HFF-Myc (cell line): ENCODE measurements at places on chromosomes 5 and 9.
A peak's percentile ranks its signal among the peaks of the same experiment; 100 is the strongest.

DNA sequence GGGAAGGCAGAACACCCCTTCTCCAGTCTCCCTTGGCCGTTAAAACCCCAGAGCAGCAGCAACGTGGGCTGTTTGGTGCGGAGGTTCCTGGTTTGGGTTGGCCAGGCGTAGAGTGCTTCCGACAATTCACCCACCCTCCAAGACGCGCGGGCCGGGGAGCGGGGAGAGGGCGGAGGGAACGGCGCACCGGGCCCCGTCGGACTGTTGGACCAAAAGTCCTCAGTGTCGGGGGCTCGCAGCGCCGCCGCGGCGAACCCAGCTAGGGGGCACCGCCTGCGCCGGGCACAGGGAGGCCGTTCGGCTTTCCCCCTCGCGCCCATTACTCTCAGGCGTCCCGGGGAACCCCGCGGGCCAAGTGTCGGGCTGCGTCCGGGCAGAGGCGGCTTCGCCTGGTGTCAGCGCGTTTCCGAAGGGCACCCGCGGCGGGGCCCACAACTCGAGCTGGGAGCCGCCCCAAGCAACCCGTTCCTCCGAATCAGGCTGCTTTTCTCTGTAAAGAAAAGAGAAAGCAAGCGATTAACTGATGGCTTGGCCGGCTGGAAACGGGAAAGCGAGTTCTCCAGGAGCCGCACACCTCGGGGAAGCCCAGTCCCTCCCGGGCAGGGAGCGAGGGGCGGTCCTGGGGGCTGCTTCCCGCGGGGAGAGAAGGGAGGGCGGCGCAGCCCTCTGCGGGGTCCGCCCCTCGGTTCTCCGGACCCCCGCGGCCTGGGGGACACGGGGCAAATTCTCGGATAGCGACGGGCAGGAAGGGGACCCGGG lies 145.5 kb downstream of the ERCC6L2 start:
- no peak for DNase-seq

DNA sequence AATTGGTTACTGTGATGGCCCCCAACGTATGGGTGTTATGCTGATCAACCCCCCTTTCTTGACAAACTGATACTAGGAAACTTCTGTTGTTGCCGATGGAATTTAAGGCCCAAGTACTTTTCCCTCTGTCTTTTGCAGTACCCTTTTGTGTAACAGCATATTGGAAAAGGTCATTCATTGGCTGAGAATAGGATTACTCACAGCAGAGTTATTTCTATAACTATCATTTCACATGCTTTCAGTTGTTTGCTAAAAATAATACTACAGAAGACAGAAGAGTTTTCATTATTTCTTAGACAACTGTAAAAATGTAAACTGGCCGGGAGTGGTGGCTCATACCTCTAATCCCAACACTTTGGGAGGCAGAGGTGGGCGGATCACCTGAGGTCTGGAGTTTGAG lies 329.5 kb downstream of the KIAA0825 start:
- no peak for DNase-seq

DNA sequence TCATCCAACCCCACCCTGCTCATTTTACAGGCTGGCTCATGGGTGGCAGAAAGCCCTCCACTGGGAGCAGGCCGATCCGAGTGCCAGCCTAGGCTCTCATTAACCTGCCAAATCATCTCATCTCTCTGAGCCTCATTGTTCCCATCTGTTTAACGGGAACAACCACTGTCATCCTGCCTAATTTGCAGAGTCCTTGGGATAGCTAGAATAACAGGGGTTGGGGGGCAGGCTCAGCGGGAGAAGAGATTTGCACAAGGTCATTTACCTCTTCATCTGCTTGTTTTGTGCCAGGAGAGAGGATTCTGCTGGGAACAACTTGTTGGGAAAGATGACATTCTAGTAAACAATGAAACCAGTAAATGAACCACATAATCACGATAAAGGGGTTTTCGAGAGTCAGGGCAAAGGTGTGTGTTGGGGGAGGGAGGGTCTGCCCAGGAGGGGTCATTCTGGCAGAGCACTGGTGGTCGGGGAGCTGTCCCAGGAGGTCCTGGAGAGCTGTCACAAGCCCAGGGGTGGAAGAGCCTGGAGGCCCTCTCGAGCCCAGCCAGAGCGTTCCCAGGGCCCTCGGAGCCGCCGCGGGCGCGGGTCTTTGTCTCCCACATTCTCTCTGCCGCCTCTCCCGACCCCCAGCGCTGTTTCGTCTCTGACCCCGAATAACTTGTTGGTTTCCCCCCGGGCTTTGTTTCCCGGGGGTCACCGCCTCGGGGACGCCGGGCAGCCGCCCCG lies 22.8 kb upstream of the NDST1 start:
- no peak for DNase-seq

- no peak for DNase-seq
Measured at GRCh38 chr9:137173796-137174664, 2.2 kb upstream of the TMEM210 start.

- no peak for DNase-seq
Measured at GRCh38 chr5:160349935-160350303, 20.5 kb downstream of the C1QTNF2 start.

DNA sequence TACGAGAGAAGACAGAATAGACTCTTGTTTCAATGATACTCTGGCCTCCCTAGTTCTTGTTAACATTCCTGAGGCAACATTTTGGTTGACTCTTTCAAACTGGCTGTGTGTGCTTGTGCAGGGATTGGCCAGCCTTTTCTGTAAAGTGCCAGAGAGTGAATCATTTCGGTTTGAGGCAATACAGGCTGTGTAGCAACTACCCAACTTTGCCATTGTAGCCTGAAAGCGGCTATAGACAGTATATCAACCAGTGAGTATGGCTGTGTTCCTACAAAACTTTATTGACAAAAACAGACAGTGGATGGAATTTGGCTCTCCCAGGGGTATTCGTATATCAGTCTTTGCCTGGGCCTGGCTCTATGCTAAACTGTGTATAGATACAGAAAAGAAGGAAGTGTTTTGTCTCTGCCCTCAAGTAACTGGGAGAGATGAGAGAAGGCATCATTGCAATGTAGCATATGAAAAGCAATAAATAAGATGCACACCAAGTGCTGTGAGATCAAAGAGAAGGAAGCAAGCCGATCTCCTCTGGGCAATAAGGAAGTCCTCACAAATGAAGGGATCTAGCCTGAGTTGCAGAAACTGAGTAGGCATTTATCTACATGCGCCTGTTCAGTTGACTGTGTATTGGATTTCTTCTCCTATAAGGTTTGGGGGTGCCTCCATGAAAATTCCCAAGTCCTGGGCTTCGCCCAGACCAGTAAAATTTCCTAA lies 568.0 kb upstream of the KLF4 start:
- peak; percentile 81 for DNase-seq

DNA sequence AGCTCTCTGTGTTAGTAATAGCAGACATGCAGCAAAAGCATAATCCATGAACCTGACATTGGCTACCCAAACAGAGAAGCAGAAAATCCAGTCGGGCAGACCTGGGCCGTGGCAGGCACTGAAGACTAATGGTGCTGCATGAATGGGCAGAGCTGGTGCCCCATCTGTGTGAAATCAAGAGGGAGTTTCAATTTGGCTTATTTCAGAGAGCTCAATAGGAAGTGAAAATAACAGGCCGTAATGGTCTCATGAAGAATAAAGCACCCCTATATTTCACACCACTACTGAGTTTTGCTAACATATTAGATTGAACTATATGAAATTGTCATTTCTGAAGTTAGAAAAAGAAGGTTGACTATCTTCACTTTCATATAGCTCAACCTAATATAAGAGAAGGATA lies 149.7 kb downstream of the ENC1 start:
- DNase-seq = no peak

DNA sequence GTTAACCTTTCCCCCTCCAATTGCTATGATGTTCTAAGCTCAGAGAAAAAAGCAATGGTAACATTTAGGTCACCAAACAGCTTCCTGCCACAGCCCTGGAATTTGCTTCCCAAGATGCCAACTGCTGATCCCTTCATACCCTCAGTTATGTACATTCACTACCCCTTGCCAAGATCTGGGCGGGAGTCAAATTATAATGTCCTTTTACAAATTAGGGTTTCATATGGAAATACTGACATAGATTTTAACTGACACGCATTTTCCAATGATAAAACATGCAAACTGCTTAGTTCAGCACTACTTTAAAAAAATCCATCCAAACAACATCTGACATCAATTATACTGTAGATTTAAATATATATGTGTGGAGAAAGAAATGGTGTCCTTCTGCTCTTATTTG lies 5.0 kb downstream of the LOX start:
- no peak for DNase-seq

GRCh38 chr5:179298181-179298993 lies 46.9 kb downstream of the ADAMTS2 start:
- no peak for DNase-seq
